ENCODE measurements at places on chromosomes 5 and 9.

GRCh38 chr5:65440456-65440855 is 41.3 kb downstream of the ADAMTS6 start:
- no peak for DNase-seq

GRCh38 chr5:64164166-64164565 is 1.5 kb upstream of the RNF180 start:
- DNase-seq, result no peak

DNA sequence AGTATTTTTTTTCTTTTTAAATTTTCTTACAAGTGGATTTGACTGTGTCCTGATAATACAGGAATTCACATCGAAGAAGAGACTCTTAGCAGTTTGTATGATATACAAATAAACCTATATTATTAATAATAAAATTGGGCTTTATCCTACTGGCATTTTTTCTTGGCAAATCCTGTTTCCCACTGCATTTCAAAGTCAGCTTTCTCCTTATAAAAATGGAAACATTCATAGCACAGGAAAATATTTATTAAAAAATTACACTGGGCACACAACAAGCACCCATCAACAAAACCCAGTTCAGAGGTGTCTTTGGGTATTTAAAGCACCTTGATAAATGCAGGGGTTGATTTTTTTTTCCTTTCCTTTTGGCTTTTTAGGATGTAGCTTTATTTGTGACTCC is 200.9 kb downstream of the MEF2C start:
- no peak for DNase-seq

DNA sequence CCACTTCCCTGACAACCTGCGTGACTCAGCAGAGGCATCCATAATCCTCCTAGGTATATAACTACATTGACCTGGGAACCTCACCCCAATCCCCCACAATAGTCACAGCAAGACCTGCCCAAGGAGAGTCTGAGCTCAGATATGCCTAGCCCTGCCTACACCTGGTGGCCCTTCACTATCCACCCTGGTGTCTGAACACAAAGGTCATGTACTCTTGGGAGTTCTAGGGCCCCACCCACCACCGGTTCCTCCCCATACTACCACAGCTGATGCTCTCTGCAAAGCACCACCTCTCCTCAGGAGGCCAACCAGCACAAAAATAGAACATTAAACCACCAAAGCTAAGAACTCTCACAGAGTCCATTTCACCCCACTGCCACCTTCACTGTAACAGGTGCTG is 34.8 kb upstream of the CARTPT start:
- DNase-seq, result no peak

GRCh38 chr9:123338710-123339665 is 17.0 kb upstream of the CRB2 start:
- DNase-seq, result peak; percentile 22

GRCh38 chr5:10989577-10990263 is 228.7 kb upstream of the DAP start:
- no peak for DNase-seq

DNA sequence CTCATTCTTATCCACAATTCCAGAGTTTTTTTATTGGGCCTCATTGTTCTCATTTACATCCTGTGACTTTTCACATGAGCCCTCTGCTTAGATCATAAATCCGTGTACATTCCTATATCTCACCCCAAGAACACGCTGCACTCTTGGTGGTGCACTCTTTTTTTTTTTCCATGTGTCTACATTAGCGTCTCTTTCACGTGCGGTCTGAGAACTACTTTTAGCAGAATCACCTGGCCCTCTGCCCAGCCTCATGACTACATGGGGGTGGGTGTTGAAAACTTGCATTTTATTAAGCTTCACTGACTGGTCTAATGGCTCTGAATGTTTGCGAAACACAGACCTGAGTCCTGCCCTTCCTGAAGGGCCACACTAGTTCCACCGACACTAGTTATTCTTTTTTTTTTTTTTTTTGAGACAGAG is 18.6 kb downstream of the C9orf57 start:
- no peak for DNase-seq

DNA sequence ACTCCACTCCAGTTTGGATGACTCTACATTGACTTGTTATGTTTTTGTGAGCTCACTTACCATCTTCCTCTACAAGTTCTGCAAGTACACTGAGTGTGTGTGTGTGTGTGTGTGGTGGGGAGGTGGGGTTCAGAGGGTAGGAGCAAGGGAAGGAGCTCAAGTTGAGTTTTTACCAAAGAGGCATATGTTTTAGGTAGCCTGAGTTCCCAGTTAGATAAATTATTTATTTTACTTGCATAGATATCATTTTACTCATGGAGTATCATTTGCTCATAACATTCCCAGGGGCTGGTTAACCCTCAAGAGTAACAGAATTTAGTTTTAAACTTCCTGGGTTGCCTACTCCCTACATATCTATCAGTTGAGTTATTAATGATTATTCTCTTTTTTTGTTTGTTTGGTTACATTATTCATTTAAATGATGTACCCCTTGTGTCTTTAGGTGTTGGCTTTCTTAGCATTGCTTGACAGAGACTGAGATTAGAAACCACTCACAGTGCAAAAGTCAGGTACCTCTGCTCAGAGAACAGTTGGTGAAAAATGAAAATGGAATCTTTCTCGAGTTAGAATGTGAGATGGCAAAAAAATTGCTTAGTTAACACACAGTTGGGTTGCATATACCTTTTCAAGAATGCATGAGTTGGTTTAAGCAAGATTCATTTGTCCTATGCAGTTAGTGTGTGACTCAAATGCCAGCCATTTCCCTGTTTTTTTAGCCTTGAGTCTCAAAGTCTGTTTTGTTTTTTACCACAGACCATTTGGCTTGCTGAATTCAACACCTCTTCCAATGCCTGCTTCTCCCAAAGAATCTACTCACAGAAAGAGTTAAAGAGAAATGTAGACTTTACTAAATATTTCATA is 29.2 kb downstream of the TNFSF8 start:
- DNase-seq, result no peak

- no peak for DNase-seq
Observed at GRCh38 chr9:78606001-78606379, 309.1 kb downstream of the PSAT1 start.

DNA sequence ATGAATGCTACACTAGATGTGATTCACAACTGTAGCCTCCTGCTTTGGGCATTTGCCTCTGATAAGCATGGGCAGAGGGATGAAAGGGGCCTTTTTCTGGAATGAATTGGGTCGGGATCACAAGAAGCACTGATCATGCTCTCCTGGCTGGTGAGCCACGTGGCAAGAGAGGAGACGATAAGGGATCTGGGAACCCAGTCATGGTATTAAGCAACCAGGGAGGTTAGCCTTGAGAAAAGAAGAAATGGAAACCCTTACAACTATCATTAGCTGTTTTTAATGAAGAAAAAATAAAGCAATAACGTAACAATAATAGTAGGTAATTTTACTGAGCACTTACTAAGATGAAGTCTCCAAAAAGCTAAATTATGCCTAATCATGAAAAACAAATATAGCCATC is 50.0 kb upstream of the RAI14 start:
- DNase-seq, result no peak
